ENCODE measurements at places on chromosomes 1 and 21. TPM values are rescaled to one million over a fixed set of nuclear protein-coding genes. Genes with fewer than 3 reads are reported as not detected.

SPRR1B gene
- total RNA-seq: not detected

ADAM30 gene
- total RNA-seq: not detected

ERICH3 gene
- total RNA-seq: not detected

SPRR3 gene
- total RNA-seq: not detected

LEFTY1 gene
- total RNA-seq: under 0.01 TPM

RGSL1 gene
- not detected for total RNA-seq

AUNIP gene
- total RNA-seq: 1.1 TPM

LENEP gene
- total RNA-seq: not detected

RASAL2 gene
- 19.5 TPM for total RNA-seq

FCRL1 gene
- not detected for total RNA-seq

WDR64 gene
- not detected for total RNA-seq

HCRTR1 gene
- total RNA-seq: not detected

SEC16B gene
- 3.2 TPM for total RNA-seq

TMEM61 gene
- not detected for total RNA-seq

AADACL3 gene
- not detected for total RNA-seq

ASAP3 gene
- total RNA-seq: 14.5 TPM

DMRTA2 gene
- not detected for total RNA-seq
